Foreskin melanocyte (primary cell): ENCODE measurements at places on chromosomes 11 and 22.

GRCh38 chr11:134742956-134743819 lies 331.1 kb upstream of the B3GAT1 start:
- no peak for DNase-seq

GRCh38 chr11:61534025-61534932 lies 25.7 kb downstream of the LRRC10B start:
- no peak for DNase-seq

DNA sequence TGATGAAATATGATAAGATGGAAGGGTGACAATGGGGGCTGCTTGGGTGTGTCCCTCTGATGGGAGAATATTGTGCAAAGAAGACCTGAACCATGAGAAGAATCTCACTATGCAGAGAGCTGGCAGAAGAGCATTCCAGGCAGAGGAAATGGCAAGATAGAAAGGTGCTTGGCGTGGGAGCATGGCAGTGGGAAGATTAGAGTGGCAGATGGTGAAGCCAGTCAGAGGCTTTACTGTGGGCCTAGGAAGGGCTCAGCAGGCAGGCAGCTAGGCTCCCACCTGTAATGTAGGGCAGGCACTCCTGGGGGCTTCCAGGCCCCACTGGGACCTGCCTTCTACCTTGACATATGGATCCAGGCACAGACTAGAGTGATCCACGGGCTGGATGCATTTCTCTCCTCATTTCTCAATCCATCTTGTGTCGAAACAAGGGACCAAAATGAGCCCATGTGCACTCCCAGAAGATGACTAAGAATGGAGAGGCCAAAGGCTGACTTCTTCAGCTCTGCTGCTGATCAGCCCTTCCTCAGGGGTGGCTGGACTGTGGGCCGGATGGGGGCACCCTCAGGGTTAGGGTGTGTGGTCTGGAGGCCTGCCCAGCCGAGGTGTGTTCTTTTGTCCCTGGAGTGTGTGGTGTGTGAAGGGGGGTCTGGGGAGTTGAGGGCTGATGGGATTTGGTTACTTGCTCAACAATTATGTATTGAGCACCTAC lies 88.3 kb downstream of the TSPAN18 start:
- no peak for DNase-seq

DNA sequence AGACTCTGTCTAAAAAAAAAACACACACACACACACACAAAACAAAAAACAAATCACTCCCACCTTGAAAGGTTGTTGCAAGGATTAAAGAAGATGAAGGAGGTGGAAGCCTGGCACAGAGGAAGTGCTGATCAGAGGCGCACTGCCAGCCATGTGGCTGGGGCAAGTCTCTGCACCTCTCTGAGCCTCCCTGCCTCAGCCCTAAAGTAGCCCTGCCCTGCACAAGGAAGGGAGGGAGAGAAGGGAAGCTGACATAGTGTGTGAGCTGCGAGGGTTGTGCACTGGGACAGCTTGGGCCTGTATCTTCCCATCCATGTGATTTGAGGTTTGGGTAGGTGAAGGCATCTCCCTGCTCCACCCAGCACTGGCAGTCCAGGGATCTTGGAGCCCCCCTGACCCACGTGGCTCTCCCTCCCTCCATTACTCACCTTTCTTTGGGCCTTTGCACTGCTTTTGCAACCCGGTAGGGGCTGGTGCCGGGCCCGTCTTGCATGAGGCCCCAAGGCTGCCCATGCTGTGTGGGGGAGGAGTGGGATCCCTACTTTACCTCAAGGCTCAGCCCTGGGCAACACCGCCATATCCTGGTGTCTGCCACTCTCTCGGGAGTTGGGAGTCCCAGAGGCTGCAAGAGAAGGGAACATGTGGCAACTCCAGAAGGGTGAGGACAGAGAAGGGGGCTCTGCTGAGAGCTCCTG lies 30.5 kb downstream of the IFT27 start:
- DNase-seq, result no peak

DNA sequence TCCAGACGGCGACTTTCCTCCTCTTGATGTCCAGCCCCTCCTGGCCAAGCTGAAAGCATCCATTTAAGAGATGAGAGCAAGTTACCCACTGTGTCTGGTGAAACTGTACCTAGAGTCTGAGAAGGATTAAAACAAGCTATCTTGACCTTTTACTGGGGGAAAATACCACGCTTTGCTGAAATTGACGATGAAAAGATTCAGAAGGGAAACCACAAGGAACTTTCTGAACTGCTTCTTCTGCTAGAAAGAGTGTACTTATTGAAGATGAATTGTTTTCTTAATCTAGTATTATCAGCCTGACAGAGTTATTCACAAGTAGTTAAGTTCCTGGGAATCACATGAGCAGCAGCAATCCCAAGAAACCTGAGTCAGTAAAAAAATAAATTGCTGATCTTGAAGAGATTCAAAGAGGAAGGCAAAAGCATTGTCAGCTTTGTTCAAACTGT lies 13.1 kb upstream of the MS4A6A start:
- peak; percentile 16 for DNase-seq

DNA sequence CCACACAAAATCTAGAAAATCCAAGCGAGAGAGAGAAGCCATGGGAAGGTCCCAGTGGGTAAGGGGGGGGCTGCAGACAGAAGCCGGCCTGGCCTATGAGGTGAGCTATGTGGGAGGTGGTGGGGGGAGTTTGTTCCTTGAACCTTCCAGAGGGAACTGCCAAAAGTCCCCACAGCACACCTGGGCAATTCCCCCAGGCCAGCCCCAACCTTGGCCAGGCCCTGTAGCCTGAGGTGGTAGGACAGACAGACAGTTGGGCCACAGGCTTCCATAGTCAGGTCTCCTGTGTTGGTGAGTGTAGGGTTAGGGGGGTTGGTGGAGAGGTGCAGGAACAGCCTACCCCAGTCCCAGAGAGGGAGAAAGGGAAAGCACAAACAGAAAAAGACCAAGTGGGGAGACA lies 39.0 kb downstream of the LMO1 start:
- no peak for DNase-seq

DNA sequence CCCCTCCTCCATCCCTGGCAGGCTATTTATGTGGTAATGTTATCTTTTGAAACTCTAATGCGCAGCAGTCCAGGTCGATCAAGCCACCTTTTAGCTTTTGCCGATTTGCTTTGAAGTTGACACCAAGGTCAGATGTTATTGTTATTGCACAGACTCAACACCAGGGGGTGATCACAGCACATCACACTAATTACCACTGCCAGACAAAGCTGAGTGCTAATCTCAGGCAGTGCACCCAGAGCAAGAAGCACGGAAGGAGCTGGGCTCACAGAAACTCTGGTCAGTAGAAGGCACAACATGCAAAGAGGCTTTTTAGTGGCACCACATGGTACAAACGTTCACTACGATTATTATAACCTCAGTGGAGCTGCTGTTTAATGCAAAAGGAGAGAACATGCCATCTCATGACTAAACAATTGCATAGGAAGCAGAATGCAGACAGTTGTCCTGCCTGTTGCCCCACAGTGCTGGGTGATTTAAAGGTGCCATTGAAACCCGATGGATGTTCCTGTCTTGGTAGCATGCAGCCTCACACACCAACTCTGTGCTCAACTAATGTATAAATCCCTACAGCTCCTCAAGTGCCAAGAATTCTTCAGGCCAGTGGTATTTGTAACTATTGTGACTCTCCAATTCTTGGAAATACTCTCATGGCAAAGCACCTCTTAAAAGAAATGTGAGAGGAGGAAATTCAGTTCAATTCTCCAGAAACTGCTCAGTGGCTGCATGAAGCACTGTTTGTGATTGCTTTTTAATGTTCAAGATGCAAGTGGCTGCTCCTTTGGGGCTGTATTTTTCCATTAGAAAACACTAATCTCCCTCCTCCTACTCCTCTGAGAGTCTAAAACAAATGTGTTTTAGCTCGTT lies 353.9 kb upstream of the DDI1 start:
- DNase-seq, result peak; percentile 71

- no peak for DNase-seq
Measured at GRCh38 chr11:134939905-134940304, 527.9 kb upstream of the B3GAT1 start.

GRCh38 chr11:4699697-4700435 lies 2.2 kb upstream of the OR51E2 start:
- DNase-seq, result no peak

GRCh38 chr22:49420651-49421050 lies 407.0 kb downstream of the BRD1 start:
- no peak for DNase-seq

GRCh38 chr11:41307296-41308080 lies 152.0 kb downstream of the LRRC4C start:
- no peak for DNase-seq

- DNase-seq, result no peak
Measured at GRCh38 chr22:32880505-32880892, 79.0 kb downstream of the TIMP3 start.

DNA sequence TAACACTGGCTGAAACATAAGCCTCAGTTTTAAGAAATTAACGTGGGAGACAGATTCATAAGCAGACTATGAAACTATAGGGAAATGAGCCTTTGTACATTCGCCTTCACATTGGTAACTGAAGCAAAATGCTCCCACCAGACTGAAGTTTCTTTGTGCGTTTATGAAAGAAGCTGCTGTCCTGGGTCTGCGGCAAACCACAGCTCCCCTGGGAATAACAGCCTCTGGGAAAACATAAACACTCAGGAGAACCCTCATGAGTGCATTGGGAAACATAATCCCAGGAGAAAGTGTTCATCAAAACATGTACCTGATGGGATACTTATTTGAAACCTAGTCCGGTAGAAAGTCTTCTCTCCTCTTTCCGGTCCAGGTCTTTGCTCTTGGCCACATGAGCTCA lies 193.1 kb upstream of the LARGE1 start:
- DNase-seq, result peak; percentile 18

DNA sequence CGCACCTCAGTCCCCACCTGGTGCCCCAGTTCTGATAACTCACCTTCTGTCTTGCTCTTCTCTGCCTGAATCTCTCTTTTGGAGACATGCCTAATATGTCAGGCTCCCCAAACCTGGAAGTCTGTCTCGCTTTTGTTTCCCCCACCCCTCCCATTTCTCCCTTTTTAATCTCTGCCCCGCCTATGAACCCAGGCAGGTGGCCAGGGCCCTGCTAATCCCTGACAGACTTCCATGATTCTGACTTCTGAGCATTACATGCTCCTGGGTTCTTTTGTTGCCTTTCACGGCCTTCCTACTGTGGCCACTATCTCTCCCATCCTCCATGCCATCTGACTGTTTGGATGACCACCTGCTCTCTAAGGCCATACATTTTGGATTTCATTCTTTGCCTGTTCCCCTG lies 1120.9 kb upstream of the CCDC90B start:
- DNase-seq, result no peak

- DNase-seq, result no peak
Measured at GRCh38 chr11:19241260-19242178, 774 bp upstream of the E2F8 start.

- no peak for DNase-seq
Measured at GRCh38 chr22:19478901-19479354, at the start of gene UFD1. UFD1 (minus strand) TSS chr22:19479193; CDS start chr22:19479085, 108 bp downstream.

DNA sequence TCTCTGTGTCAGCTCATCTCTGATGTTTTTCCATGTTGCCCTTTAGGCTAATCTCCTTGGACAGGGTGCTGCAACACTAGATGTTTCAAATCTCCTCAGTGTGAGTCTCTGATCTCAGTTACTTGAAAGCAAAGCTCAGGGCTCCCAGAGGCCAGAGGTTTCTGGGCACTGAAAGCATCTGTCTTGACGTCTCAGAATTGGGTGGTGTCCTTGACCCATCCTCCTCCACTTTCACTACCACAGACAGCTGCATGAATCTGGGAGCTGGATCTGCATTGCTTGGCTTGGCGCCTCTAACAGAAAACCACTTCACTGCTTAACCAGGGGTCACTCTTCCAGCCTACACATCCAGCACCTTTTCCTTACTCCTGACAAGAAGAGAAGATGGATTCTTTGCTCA lies 399.4 kb downstream of the NXPE2 start:
- DNase-seq, result no peak

DNA sequence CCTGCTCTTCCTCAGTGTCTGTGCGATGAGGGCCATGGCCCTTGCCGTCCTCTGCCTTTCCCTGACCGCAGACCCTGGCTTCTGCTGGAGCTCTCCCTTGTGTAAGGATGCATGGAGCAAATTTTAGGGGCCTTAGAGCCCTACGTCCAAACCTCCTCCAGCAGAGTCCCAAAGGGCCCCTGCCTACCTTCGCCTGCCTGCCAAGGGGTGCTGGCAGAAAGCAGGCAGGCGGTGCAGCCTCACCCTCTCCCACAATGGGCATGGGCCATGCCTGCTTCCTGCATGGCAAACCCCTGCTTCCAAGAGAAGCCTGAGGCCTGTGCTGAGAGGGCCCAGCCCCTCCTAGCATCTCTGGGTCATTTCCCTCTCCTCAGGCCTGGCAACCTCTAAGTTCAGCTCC lies 71.3 kb upstream of the FGF3 start:
- DNase-seq, result no peak

GRCh38 chr11:134850566-134850965 lies 438.5 kb upstream of the B3GAT1 start:
- DNase-seq, result no peak

GRCh38 chr22:26330971-26331625 lies 98.0 kb upstream of the ASPHD2 start:
- DNase-seq, result peak; percentile 5

GRCh38 chr22:32389685-32390084 lies 22.4 kb downstream of the RTCB start:
- DNase-seq, result no peak

GRCh38 chr22:43571181-43571580 lies 159.4 kb downstream of the MPPED1 start:
- no peak for DNase-seq

DNA sequence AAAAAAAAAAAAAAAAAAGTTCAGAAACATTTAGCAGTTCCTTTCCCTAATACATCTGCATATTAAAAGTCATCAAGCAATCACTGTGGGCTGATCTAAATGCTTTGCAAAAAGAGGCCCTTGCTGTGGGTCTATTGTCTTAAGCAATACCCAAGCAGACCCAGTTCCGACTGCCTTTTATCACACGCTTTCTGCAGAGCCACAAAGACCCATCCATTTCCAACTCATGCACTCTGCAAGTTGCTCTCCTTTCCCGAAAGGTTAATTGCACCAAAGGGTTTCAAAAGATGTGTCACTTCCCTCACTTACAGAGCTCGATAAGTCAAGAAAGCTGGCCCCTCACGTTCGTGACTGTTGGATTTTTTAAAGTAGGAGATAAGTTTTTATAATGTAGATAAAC lies 138.9 kb downstream of the MPPED1 start:
- no peak for DNase-seq
